ENCODE measurements at places on chromosomes 13 and 19. TPM values are rescaled to one million over a fixed set of nuclear protein-coding genes. Genes with fewer than 3 reads are reported as not detected.

DNA sequence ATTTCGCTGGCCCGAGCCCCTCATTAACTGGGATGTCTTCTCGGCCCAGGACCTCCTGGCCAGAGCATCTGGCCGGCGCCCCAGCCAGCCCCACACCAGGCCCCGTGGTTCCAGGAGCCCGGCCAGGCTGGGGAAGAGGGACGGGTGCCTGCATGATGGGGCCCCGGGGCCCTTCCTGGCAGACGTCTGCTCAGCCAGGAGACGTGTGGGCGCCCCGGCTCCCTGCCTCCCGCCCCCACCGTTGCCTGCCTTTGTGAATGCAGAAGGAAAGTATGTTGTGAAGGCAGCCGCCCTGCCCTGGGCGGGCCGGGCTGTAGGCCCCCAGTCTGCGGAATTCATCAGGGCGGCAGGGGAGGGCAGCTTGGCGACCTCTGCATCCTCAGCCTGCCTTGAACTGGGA lies 4.4 kb upstream of the COMP start:
- peaks cover 15% of the 10 kb centered on the region for H3K27me3 ChIP-seq
- H3K4me1 ChIP-seq: peaks cover under 1% of the 10 kb centered on the region
- H3K36me3 ChIP-seq: no peaks in the 10 kb centered on the region
- no peak for DNase-seq
- H3K4me3 ChIP-seq: no peak overlapping the region
- H3K27ac ChIP-seq: no peak overlapping the region

Gene ZNF93
- total RNA-seq: 8.6 TPM

- no peak overlapping the region for H3K4me3 ChIP-seq
- DNase-seq: no peak
- H3K27ac ChIP-seq: no peak overlapping the region
- no peaks in the 10 kb centered on the region for H3K4me1 ChIP-seq
- H3K27me3 ChIP-seq: no peaks in the 10 kb centered on the region
Observed at GRCh38 chr13:89361909-89362308, 1690.7 kb downstream of the SLITRK5 start.

DNA sequence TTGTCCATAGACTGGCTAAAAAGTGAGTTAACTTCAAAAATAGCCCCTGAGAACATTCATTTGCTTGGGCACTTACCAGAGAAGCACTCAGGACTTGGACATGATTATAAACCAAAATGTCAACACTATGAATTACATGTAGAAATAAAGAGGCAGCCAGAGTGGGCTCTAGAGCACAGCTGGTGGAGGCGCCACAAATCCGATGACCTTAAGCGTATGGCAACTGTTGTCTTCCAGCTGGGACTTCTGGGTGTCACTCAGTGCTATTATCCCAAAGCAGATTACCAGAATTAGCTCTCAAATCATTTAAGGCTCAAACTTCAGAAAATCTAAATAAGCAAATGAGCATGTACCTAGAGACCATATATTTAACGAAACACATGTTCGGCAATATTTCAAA lies 1255.5 kb upstream of the SLC10A2 start:
- no peak overlapping the region for H3K27ac ChIP-seq
- no peaks in the 10 kb centered on the region for H3K36me3 ChIP-seq
- no peaks in the 10 kb centered on the region for H3K27me3 ChIP-seq
- H3K4me3 ChIP-seq: no peak overlapping the region

GRCh38 chr13:66489586-66489985 lies 740.5 kb downstream of the PCDH9 start:
- DNase-seq: no peak
- H3K27ac ChIP-seq: no peak overlapping the region
- no peaks in the 10 kb centered on the region for H3K4me1 ChIP-seq
- no peaks in the 10 kb centered on the region for H3K36me3 ChIP-seq
- H3K4me3 ChIP-seq: no peak overlapping the region
